H1 (cell line): ENCODE measurements at places on chromosomes 12 and 14. TPM values are rescaled to one million over a fixed set of nuclear protein-coding genes. Genes with fewer than 3 reads are reported as not detected.

The A2M gene
- total RNA-seq: not detected in 2 replicates

DNA sequence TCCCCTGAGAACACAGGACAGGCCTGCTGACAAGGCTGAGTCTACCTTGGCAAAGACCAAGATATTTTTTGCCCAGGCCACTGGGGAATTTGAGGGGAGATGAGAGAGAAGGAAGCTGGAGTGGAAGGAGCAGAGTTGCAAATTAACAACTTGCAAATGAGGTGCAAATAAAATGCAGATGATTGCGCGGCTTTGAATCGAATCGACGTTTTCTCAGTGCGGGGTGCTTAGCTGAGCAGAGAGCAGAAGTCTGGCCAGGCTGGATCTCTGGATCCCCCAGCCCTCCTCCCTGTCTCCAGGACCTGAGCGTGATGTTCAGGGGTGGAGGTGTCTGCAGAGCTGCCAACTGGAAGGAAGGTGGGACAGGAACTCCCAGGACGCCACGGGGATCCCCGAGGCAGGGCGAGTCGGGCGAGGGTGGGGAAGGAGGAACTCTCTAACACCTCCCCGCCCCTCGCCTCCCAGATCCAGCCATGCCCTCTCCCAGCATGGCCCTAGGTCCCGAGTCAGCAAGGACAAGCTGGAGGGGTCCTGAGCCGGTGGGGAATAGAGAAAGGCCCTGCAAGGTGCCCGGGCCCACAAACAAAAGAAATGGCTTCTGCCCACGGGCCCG, 527 bp upstream of the CARMIL3 start:
- no peak for DNase-seq

The ADAM21 gene
- not detected in 2 replicates for total RNA-seq

DNA sequence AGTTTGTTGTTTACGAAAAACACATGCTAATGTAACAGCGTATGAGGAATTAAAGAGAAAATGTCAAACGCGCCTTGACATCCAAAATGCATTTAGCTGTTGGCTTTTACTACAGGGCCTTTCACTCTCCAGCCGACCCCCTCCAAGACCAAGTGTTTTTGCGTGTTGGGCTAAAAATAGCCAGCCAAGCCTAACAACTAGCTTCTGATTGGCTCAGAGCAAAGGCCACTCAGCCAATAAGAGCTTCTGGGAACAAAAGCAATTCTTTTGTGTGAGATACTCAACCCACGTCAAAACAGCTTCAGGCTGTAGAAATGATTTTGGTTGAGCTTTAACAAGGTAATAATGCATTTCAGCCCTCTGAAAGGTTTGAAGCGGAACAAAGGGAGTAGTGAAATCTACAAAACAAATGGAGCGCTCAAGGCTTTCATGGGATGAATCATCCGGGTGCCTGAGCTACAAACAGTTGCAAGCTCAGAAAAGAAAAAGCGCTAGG, 198.7 kb upstream of the DCN start:
- DNase-seq: peak; percentile 64

The A2ML1 gene
- 9.0 and 10.3 TPM in 2 replicates for total RNA-seq

The OVCH1 gene
- total RNA-seq: 0.07 and 0.10 TPM in 2 replicates

GRCh38 chr12:129871991-129872972, 31.5 kb downstream of the TMEM132D start:
- peak; percentile 64 for DNase-seq

DNA sequence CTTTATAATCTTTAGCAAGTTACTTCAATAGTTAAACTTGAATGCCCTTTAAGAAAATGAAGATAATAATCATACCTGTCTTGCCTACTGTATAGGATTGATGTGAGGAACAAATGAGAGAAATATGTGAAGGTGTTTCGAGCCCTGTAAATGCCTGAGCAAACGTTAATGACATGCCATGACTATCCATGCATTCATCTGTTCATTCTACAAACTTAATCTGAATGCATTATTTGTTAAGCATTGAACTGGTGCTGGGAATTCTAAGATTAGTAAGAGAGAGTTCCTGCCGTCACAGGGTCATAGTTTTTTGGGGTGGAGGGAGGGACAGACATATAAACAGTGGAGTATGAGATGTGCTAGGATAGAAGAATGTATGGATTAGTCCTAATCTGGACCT, 111.5 kb upstream of the PRICKLE1 start:
- no peak for DNase-seq

DNA sequence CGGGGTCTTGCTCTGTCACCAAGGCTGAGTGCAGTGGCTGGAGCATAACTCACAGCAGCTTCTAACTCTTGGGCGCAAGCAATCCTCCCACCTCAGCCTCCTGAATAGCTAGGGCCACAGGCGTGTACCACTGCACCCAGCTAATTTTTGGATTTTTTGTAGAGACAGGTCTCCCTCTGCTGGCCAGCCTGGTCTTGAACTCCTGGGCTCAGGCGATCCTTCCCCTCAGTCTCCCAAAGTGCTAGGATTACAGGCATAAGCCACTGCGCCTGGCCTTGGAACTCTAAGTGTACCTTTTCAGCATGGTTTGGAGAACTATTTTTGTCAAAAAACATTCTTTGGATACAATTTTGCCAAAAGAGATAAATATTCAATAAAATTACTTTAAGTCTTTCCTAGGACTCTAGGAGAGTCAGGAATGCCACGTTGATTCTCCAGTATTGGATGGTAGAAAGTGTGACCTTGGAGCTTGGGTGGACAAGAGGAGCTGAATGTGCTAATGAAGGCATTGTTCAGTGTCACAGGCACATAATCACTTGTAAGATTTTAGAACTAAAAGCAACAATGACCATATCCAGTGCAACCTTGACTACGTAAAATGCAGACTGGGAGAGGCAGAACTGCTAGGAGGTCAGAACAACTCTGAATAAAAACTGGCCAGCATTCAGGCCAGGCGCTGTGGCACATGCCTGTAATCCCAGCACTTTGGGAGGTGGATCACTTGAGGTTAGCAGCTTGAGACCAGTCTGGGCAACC, 2.8 kb downstream of the SRSF9 start:
- DNase-seq: peak; percentile 60

The RNU4-1 gene
- total RNA-seq: 1,424 and 1,786 TPM in 2 replicates

The ALG10 gene
- 11.0 and 12.0 TPM in 2 replicates for total RNA-seq

The ETFBKMT gene
- total RNA-seq: 1.1 and 1.7 TPM in 2 replicates

DNA sequence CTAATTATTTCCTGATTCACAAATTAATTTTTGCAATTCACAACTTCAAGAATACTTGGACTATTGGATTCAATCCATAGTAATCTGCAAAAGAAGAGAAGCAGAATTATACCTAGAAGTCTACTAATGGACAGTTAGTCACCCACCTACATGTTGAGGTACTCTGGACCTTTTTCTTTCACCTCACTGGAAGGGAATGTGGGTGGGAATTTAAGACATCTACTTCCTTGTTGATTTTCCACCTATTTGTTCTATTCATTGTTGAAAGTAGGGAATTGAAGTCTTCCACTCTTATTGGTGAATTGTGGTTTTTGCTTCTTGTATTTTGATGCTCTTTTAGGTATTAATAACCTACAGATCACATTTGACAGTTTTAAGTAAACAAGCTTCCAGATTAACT, 11.0 kb downstream of the RESF1 start:
- DNase-seq: no peak

The ENDOU gene
- total RNA-seq: not detected in 2 replicates

The WSCD2 gene
- 1.7 and 2.2 TPM in 2 replicates for total RNA-seq

DNA sequence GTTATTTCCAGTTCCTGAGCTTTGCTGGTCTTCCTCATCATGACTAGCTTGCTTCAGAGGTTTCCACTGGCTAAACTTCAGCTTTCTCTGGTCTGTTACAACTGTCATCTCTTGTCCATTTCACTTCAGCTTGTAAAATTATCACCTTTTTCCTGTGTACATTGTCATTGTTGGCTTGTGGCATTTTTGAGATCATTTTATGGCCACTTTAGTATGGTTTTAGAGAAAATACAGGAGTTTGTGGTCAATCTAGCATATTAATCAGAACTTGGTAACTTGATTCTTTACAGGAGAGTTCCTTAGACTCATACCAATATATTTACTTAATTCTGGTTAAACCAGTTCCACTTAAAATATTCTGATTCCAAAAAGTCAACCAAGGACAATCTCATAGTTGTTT, 235.9 kb upstream of the KITLG start:
- no peak for DNase-seq

GRCh38 chr14:105015242-105015641, 5.6 kb downstream of the CDCA4 start:
- DNase-seq: no peak

The GLT1D1 gene
- 3.6 and 4.1 TPM in 2 replicates for total RNA-seq

DNA sequence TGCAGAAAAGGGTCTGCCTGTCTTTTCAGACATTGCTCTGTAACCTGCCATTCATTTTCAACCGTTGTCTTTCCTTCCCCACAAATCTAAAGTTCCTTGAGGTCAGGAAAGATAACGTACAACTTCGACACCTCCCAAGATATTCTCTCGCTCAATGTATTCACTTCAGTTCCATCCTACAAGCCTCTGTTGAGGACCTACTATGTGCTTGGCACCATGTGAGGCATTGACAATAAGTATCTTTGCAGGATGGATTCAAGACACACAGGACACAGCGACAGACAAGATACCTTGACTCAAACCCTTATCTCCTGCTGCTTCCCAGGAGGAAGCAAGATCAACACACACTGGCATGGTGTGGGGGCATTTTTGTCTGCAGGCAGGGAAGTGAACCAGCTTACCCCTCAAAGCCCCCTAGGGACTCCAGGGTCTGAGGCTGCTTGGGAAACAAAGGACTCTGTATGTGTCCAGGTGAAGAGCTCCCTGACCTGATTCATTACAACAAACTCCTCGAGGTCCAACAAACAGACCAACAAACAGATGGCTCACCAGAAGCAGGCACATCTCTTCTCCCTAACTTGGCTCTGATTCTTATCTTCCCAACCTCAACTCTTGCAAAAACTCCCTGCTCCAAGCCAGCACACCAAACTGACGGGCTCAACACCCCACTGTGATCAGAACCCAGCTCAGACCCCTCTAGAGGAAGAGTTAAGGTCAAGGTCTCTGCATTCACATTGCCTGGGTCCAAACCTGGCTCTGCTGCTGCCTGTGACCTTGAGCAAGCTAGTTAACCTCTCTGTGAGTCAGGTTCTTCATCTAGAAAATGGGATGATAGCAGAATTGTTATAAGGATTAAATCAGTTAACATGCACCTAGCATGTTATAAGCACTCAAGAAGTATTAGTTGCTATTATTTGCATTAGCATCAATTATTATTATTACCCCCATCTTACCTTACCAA, 6.3 kb downstream of the NUAK1 start:
- no peak for DNase-seq

GRCh38 chr14:101402936-101403660, 158.2 kb upstream of the DIO3 start:
- no peak for DNase-seq

- no peak for DNase-seq
These were observed 1.0 kb upstream of the NAP1L1 start for GRCh38 chr12:76085520-76085868.

DNA sequence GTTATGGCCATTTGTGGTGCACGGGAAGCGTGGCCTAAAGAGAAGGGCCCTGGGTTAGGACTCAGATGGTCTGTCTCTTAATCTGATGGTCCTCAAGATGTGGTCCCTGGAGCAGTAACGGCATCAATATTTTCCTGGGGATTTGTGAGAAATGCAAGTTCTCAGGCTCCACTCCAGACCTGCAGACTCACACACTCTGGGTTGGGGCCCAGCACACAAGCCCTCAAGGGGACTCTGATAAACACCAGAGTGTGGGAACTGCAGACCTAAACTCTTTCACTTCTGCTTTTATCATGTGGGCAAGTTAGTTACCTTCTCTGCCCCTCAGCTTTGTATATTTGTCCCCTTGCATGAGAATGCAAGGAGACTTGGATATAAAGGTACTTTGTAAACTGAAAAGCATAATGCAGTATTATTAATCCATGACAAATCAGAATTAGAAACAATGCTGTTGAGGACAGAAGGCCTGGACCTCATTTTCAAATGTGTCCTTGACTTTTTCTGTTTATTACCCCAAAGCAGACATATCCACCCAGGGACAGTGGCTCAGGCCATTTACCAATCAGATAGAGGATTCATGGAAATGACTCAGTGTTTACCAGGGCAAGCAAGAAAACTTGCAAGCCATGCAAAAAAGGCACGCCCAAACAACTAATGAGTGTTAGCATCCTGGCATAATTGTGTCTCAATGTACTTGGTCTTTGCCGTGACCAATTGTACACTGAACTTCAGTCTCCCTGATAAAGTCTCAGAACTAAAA, 157.0 kb downstream of the ASCL1 start:
- no peak for DNase-seq

The PDZRN4 gene
- total RNA-seq: not detected in 2 replicates

GRCh38 chr12:132583411-132583710, 27.0 kb downstream of the LRCOL1 start:
- DNase-seq: no peak

GRCh38 chr12:111343181-111343580, 25.7 kb downstream of the PHETA1 start:
- DNase-seq: no peak

DNA sequence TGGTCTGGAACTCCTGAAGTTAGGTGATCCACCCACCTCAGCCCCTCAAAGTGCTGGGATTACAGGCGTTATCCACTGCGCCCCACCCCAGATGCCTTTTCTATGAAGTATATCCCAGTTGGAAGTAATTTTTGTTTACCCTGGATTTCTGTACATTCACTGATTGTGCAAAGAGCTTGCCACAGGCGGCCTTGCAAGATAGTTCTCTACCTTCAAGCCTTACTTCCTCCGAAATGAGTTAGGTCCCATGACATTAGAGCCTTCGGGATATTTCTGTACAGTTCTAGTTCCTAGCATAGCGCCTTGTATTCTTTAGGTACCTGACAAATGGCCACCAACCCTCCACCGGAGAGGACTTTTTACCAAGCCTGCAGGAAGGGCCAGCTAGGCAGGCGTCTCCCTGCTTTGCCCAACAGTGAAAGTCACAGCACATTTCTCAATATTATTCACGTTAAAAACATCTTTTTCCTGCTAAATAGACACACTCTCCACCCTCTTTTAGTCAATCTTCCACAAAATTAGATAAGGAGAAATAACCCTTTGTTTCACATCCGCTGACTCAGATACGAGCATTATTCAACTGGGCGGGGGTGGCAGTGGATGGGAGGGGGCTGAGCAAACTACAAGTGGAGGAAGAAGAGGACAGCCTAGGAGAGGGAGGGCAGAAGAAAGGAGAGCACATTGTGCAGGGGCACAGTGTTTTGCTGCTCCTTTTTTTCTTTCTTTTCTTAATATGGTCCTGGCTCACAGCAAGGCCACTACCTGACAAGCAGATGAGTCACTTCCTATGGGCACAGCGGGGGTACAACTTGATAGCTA, 40.0 kb upstream of the CAPRIN2 start:
- no peak for DNase-seq

The SCN8A gene
- total RNA-seq: 10.7 and 12.0 TPM in 2 replicates

The SIX6 gene
- total RNA-seq: not detected in 2 replicates

DNA sequence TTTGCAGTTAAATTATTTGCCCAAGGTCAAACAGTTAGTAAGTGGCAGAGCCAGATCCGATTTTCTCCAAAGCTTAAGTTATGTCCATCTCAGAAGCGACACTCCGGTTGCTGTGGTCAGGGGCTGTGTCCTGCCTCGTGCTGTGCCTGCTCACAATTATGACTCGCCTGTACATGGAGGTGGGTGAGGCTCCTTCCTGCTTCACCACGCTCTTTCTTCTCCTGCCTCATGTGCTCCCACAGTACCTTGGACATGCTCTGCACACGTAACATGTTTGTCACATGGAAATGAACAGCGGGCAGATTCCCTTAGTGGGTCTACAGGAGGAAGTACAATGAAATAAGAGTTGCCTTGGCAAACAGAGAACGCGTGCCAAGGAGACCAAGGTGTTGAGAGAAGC, 62.2 kb upstream of the CCND2 start:
- DNase-seq: no peak

The RNU7-1 gene
- not detected in 2 replicates for total RNA-seq

The KANSL2 gene
- 46.1 and 48.4 TPM in 2 replicates for total RNA-seq

- DNase-seq: no peak
These were observed 20.7 kb upstream of the PRMT8 start for GRCh38 chr12:3470296-3470695.

The JAG2 gene
- total RNA-seq: 6.2 and 8.9 TPM in 2 replicates

- DNase-seq: no peak
These were observed 254.5 kb upstream of the CAND1 start for GRCh38 chr12:67014642-67015041.
